NCI-H1417 (cell line): ENCODE measurements at places on chromosomes 6 and 20.

DNA sequence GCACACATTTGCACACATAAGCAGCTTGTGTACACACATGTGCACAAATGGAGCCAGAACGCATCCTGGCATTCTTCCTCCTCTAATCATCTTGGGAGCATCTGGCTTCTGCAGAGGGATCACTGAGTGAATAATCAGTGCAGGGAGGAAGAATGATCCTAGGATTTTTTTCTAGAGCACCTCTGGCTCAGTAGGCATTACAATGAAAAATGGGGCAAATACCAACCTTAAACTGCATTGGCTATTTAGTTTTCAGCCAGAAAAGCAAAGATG is 205.7 kb upstream of the TCF21 start:
- DNase-seq, result no peak

DNA sequence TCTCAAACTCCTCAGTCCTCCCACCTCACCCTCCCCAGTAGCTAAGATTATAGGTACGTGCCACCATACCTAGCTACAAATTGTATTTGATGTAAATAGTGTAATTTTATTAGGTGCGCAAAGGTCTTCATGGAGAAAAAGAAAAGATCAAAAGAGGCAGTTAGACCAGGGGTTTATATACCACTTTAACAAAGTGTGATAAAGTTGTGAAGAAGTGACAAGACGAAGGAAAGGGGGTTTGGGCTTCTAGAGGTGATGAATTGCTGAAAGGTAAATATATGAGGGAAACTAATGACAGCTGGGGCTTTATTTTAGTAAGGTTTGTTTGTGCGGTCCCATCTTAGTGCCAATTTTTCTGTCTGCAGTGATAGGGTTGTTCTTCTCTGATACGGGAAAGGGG is 105.3 kb downstream of the CD24 start:
- DNase-seq, result no peak

- DNase-seq, result no peak
Observed at GRCh38 chr6:43966853-43967718, 160.2 kb downstream of the MRPL14 start.

- no peak for DNase-seq
Observed at GRCh38 chr6:133637874-133638273, 251.0 kb upstream of the TCF21 start.

DNA sequence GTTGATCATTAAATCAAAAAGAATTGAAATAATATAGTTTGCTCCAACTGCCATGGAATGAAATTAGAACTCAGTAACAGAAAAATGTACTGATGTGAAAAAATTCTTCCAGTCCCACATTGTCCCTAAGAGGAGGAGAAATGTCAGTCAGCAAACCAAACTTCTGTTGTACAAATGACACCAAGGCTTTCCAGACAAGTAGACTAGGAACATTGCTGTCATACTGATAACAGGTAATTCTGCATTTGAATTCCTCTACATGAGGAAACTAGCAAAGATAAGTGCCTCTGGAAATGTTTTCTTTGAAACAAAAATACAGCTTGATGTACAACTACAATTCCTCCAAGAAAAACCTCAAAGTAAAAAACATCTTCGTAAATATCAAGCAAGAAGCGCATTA is 90.2 kb downstream of the HIVEP1 start:
- no peak for DNase-seq

GRCh38 chr20:63969838-63970713 is at the start of gene ZNF512B:
TSS of gene ZNF512B (minus strand) at chr20:63969930. CDS start at chr20:63967950, 1,980 bp downstream.
- DNase-seq, result peak; percentile 68

DNA sequence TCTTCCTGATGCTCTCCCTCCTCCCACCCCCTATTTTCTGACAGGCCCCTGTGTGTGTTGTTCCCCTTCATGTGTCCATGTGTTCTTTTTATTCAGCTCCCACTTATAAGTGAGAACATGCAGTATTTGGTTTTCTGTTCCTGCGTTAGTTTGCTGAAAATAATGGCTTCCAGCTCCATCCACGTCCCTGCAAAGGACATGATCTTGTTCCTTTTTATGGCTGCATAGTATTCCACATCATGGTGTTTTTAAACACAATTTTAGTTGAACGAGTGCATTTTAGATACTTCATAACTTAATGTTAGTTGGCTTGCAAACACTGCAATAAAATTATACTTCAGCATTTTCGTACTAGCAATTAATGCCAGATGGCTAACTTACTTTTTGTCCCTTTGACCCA is 28.5 kb downstream of the COL9A1 start:
- no peak for DNase-seq

DNA sequence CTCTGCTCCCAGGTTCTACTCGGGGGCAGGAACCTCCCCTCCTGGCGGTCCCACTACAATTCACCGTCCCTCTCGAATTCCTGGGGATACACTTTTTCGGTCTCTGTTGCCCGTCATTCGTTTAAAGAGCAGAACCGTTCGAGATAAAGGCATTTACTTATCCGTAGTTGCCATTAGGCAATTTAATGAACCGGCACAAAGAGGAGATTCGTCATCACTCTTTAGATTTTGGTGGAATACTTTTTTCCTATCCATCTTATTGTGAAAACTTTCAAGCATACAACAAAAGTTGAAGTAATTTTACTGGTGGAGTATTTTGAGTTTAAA is 1.2 kb upstream of the CD24 start:
- DNase-seq, result peak; percentile 19

DNA sequence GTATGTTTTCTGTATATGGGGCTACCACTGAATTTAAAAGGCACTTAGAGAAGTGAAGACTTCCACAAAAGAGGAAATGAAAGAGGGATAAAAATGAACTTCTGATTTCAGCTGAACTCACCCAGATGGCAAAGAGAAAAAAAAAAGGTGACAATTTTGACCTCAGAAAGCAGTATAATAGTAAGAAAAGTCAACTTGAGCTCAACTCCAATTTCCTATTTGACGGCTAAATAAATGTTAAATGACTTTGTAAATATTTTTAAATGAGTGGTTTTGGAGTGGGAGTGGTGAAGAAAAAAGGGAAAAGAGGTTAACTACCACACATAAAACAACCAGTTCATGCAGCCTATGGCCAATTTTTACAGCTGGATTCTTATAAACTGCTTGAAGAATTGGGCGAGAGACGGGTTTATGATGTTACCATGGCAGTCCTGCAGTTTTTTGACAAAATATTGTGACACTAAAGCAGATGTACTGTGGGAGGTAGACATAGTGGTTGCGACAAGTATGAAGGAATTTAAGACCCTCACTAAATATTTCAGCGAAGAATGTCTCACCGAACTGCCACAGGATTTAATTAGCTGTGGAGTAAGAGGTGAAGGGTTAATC is 49.8 kb upstream of the ADTRP start:
- DNase-seq, result no peak

- no peak for DNase-seq
Observed at GRCh38 chr6:85321906-85322305, 128.0 kb upstream of the NT5E start.

DNA sequence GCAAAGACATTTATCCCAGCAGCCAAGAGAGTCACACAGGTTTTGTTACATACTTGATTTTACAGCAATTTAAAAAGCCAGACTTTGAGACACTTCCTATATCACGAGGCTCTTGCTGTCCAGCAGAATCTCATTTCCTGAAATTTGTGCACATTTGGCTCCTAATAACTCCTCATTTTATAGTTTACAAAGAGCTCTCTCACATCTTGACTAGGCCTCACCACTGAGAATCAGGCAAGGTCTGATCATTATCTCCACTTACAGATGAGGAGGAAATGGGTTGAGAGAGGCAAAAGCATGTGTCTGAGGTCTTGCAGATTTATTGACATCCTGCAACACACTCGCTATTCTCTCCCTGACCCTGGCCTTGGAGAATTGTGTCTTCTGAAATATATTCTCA is 426.8 kb downstream of the MAFB start:
- no peak for DNase-seq

GRCh38 chr6:75299801-75300530 is 15.4 kb upstream of the TMEM30A start:
- peak; percentile 8 for DNase-seq

DNA sequence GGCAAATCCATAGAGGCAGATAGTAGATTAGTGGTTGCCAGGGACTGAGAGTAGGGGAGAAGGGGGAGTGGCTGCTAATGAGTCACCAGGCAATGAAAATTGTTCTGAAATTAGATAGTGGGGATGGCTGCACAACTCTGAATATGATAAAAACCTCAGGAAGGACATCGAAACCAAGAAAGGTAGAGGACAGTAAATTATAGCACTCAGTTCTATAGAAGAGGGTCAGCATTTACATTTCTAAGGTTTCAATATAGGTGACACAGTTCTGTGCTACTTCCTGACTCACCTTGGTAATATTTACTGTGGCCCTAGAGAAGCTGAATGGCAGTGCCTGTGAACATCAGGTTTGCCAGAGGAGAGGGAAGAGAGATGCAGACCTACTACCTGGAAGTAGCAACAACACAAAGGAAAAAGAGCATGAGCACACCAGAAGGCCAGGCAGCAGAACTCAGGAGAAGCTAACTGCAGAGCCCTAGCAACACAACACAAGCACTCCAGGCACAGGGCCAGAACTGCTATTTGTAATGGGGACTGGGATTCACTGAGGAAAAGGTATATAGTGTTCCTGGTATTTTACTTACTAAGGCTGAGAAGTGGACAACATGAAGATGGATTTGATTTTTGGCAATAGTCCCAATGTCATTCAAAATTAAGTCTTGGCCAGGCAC is 75.9 kb downstream of the PLCG1 start:
- no peak for DNase-seq

- no peak for DNase-seq
Observed at GRCh38 chr6:110756817-110757216, 58.5 kb downstream of the CDK19 start.

- DNase-seq, result no peak
Observed at GRCh38 chr6:162108041-162108440, 619.5 kb downstream of the PRKN start.

DNA sequence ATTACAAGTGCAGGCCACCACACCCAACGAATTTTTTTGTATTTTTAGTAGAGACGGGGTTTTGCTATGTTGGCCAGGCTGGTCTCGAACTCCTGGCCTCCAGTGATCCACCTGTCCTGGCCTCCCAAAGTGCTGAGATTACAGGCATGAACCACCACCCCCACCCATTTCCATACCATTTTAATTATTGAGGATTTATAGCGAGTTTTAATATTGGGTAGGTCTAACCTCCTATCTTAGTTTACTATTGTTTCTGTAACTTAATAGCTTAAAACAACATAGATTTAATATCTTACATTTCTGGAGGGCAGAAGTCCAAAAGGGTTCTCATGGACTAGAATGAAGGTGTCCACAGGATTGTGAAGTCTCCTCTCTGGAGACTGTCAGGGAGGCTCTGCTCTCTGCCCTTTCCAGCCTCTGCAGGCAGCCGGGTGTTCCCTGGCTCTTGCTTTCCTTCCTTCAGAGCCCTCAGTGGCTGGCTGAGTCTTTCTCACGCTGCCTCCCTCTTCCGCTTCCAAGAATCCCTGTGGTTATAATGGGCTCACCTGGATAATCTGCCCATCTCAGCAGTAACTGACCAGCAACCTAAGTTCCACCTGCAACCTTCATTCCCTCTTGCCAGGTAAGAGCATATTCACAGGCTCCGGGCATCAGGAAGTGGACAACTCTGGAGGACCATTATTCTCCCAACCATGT is 18.6 kb upstream of the BCAS4 start:
- no peak for DNase-seq

- no peak for DNase-seq
Observed at GRCh38 chr6:34340906-34341480, 51.5 kb downstream of the NUDT3 start.

DNA sequence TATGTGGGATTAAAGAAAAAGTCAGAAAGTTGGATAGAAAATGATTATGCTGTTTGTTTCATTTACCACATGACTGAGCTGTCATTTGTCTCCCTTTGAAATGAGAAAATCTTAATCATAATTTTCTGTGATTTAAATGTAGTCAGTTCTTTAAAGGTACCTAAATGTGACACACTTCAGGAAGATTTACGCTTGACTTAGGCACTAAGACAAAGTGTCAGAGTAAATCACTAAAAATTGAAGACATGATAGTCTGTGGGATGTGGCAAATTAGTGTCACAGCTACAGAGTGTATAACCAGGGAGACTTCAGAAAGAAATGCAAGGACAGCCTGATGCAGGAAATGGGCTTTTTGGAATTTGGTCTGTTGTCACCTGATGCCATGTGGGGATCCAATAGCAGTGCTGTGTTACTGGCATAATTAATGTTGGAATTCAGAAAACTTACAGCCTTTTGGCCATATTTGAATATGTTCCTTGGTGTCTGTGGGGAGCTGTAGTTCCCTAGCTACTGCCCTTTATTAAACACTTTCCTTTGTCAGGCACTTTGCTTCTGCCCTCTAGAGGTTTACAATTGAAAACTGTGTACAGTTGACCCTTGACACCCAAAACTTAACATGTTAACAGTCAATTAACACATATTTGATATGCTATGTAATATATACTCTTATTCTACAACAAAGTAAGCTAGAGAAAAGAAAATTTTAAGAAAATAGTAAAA is 493.8 kb downstream of the UTRN start:
- peak; percentile 32 for DNase-seq

DNA sequence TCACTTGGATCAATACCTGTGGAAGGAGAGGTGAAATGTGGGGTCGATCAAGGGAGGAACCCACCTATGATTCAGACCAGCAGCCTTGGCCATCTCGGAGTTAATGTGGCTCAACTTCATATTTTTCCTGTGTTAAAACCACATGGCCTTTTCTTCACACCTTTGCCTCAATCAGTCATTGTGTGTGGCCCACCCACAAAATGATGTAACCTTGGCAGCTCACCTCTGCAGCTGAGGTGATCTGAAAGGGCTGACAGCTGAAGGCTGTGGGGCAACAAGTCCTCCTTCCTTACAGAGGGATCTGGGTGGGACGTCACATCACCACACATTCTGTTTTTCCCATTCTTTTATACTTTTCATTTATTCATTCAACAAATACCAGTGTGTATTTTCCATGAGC is 357.1 kb upstream of the HSF2 start:
- DNase-seq, result no peak

- DNase-seq, result peak; percentile 66
Observed at GRCh38 chr6:148746363-148747144, at the start of gene UST. TSS of gene UST (plus strand) at chr6:148747030. CDS start at chr6:148747431, 401 bp downstream.

- no peak for DNase-seq
Observed at GRCh38 chr6:3352678-3353077, 93.9 kb downstream of the PSMG4 start.

GRCh38 chr6:17169711-17170110 is 67.9 kb downstream of the STMND1 start:
- DNase-seq, result no peak

GRCh38 chr6:118813775-118814174 is 80.2 kb upstream of the ASF1A start:
- DNase-seq, result no peak

DNA sequence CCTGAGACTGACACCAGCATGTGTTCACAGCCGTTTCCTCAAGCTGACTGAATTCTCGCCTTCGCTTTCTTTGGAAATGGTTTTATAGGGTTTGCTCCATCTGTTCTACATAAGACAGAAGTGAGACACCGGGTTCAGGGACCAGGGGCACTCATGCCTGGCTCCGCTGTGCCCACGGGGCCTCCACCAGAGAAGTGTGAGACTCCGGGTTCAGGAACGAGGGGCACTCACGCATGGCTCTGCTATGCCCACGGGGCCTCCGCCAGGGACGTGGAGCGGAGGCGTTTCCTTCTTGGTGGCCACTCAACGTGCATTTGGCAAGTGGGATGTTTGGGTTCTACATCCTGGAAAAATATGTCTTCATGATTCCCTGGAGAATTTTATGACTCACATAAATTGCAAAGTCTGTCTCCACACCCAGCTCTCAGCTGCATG is 106.6 kb downstream of the RNASET2 start:
- DNase-seq, result no peak

- no peak for DNase-seq
Observed at GRCh38 chr6:13522656-13523055, 35.3 kb upstream of the GFOD1 start.

GRCh38 chr6:143279385-143279784 is 171.1 kb downstream of the ADAT2 start:
- DNase-seq, result no peak
